NCI-H460 (cell line): ENCODE measurements at places on chromosomes 7 and 10. TPM values are rescaled to one million over a fixed set of nuclear protein-coding genes. Genes with fewer than 3 reads are reported as not detected.

CHN2 gene
- total RNA-seq: 3.3 and 3.6 TPM in 2 replicates

LBX1 gene
- 0.10 and 0.12 TPM in 2 replicates for total RNA-seq

SLC25A28 gene
- 14.3 and 14.6 TPM in 2 replicates for total RNA-seq

LRRC18 gene
- total RNA-seq: not detected in 2 replicates

DNA sequence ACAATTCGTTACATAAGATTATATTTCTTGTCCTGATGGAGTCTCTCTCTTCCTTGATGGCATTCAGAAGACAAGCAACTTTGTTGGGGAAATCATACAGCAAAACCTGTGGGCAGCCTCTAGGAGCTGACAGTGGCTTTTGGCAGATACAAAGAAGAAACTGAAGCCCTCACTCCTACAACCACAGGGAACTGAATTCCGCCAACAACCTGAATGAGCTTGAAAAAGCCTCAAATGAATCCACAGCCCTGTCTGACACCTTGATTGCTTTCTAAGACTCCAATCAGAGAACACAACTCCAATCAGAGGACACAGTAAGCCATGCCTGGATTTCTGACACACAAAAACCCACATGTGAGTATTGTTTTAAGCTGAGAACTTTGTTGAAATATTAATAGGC, 576.8 kb upstream of the LRRTM3 start:
- DNase-seq: no peak

- DNase-seq: no peak
Observed at GRCh38 chr7:50317221-50317678, 12.7 kb downstream of the IKZF1 start.

DNA sequence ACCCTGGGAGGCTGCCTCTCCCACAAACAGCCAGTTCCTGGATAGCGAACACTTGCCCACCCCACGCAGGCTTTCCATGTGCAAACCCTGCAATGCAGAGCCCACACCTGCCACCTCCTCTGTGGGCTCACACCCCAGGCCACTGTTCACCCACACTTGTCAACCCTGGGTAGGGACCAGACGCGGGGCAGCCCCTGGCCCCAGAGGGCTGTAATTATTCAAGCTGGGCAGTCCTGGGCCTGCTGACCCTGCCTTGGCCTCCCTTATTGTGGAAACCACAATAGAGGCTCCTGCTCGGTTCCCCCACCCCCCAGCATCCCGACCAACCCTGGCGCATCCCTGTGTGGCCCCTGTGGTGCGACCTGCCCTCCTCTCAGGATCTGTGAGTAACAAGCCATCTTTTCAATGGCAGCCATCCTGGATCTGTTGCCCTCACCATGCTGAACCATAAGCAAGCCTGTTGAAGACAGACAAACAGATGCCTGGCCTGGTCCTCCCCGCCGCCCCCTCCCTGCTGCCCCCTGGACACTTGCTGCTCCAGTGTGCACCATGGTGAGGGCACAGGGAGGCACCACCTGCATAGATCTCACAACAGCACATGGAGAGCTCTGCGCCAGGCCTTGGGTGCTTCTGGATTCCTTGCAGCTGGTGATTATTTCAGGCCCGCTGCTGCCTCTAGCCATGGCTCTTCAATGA, 15.8 kb upstream of the UBE3C start:
- no peak for DNase-seq

GRCh38 chr7:89283302-89283701, 487.8 kb upstream of the TEX47 start:
- DNase-seq: no peak

DNA sequence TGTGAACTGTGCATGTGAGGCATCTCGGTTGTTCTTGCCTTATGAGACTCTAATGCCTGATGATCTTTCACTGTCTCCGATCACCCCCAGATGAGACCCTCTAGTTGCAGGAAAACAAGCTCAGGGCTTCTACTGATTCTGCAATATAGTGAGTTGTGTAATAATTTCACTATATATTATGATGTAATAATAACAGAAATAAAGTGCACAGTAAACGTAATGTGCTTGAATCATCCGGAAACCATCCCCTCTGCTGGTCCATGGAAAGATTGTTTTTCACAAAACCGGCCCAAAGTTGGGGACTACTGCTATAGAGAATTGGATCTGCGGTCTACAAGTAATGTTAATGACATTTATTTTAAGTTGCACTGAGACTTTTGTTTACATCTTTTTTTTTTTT, 126.7 kb downstream of the TPST1 start:
- DNase-seq: no peak

GRCh38 chr10:109698882-109699664, 224.2 kb downstream of the XPNPEP1 start:
- no peak for DNase-seq

DNA sequence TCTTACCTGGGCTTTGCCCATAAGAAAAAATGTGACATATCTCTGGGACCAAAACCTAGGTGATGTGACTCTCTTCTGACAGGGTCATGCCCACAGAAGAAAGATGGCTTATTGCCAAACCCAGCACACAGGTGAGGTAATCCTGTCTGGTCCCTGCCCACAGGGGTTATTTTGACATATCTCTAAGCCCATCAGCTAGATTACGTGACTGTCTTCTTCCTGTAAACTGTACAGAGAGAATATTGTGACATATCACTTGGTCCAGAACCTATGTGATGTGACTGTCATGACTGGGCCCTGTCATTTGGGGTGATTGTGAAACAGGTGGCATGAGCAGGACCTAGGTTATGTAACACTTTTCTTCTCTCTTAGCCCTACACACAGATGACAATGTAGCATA, 48.8 kb upstream of the ZNF680 start:
- DNase-seq: no peak

GRCh38 chr10:58513188-58514110, 777 bp downstream of the BICC1 start:
- no peak for DNase-seq

DNA sequence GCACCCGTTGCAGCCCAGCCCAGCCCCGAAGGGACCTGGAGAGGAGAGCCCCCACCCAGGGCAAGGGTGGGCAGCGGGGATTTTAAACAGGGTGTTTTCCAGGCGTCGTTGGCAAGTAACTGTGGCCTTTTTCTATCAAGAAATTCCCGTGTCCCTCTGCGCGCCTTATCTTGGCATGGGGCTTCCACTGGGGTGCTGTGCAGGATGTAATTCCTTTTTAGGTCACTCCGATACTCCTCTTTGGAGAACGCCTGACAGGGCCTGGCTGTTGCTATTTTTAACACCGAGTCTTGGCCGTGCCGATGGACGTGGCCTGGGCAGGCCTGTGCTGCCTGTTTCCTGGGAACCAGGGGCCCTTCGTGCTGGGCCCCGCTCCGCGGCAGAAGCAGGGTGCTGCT, 93.8 kb downstream of the INPP5A start:
- no peak for DNase-seq

- DNase-seq: no peak
Observed at GRCh38 chr7:154843670-154844237, 159.2 kb downstream of the PAXIP1 start.
